ENCODE measurements at places on chromosomes 3 and 15. TPM values are rescaled to one million over a fixed set of nuclear protein-coding genes. Genes with fewer than 3 reads are reported as not detected.

SLC35A5 gene
- 15.2 TPM for total RNA-seq

GPR87 gene
- 1.7 TPM for total RNA-seq

PAK6 gene
- total RNA-seq: 0.15 TPM

CRYGS gene
- total RNA-seq: 0.85 TPM

GPR27 gene
- 3.1 TPM for total RNA-seq

ITIH4 gene
- total RNA-seq: 0.71 TPM

PRSS50 gene
- total RNA-seq: not detected

PLXNA1 gene
- total RNA-seq: 26.3 TPM

LYZL4 gene
- total RNA-seq: not detected

CSTA gene
- 1.1 TPM for total RNA-seq

CEP19 gene
- 2.9 TPM for total RNA-seq

TRPM1 gene
- not detected for total RNA-seq

DPPA2 gene
- not detected for total RNA-seq

CIDEC gene
- 10.4 TPM for total RNA-seq

RBM5 gene
- total RNA-seq: 33.7 TPM

SPSB4 gene
- total RNA-seq: 0.09 TPM

MST1R gene
- total RNA-seq: 6.9 TPM

TGM5 gene
- total RNA-seq: not detected

Data from A549 treated with CORT108297 at 1 μM for 4 hours (cell line).